ENCODE measurements at places on chromosomes 1 and 21.
A peak's percentile ranks its signal among the peaks of the same experiment; 100 is the strongest.

GRCh38 chr1:33014464-33015163, 22.1 kb downstream of the AK2 start:
- no peak for DNase-seq

GRCh38 chr21:39400173-39400572, 45.4 kb downstream of the LCA5L start:
- no peak for DNase-seq

GRCh38 chr1:204204944-204205343, 8.7 kb upstream of the KISS1 start:
- no peak for DNase-seq

- DNase-seq = no peak
Measured at GRCh38 chr21:36851121-36851520, 115.3 kb downstream of the HLCS start.

GRCh38 chr1:81703756-81704463, 96.8 kb upstream of the ADGRL2 start:
- DNase-seq = no peak

DNA sequence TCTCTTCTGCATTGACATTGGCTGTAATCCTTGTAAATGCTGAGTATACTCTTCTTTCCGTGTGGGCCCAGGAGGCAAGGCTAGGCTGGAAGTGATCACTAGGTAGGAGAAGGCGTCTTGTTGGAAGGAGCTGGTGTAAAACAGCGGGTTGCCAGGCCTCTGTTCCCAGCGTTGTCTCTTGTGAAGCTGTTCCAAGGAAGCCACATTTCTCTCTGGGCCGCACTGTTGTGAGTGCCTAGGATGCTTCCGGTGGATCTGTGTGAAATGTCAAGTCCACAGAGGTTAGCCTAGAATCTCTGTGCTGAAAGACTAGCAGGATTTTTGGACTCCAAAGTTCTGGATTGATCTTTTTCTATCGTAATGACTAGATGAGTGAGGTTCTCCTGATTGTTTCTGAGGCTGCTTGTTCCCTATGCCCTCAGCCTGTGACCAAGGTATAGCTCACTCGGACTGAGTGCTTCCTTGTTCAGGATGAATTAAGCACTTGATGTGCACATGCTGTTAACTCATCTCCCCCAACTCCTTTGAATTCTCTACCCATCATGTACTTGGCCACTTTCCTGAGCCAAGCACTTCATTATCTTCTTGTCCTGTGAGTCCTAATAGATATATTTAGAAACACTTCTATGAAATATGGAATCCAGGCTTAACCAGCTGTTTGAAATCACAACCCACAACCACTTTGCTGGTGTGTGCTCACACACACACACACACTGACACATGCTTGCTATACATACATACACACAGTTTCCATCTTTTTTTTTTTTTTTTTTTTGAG, 63.3 kb downstream of the PBX1 start:
- no peak for DNase-seq

- no peak for DNase-seq
Measured at GRCh38 chr21:28938726-28939125, 54.0 kb downstream of the LTN1 start.

GRCh38 chr1:36911561-36912364, 122.6 kb downstream of the GRIK3 start:
- DNase-seq = no peak

GRCh38 chr1:174197547-174197946, 38.2 kb downstream of the RABGAP1L start:
- no peak for DNase-seq

DNA sequence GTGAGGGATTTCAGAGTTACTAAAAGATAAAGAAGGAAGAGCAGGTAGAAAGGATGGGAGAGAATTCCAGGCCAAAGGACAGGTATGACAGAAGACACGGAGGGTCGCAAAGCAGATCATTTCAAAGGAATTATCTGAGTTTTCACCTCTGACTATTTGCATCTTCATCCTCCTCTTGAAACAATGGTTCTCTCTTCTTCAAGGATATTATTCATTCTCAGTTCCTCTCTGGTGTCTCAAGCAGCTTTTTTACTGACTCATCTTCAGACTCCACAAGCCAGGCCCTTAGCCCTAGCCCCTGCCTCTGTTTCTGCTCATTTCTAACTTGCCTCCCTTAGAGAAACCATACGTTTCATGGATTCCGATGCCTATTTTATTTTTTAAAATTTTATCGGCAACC, 15.0 kb downstream of the DDX59 start:
- DNase-seq = no peak

GRCh38 chr21:42348762-42349161, 2.0 kb downstream of the TFF2 start:
- no peak for DNase-seq

DNA sequence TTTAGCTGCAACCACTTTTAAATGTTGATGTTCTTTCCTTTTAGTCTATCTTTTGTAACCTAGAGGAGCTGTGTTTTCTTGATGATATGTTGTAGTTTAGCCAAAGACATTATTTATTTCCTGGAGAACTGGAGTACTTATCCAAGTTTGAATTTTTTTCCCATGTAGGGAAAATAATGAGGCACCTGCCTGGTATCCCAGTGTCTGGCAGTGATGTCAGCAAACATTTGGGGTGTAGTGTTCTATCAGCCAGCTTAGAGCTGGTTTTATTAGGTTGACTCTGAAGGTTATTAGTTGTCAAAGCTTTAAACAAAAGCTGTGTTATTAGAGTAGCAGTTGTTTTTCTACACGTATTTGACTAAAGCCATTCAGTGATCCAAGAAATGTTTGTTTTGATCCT, 3.2 kb downstream of the CTPS1 start:
- no peak for DNase-seq

GRCh38 chr21:42708107-42708506, 54.7 kb downstream of the PDE9A start:
- DNase-seq = no peak

DNA sequence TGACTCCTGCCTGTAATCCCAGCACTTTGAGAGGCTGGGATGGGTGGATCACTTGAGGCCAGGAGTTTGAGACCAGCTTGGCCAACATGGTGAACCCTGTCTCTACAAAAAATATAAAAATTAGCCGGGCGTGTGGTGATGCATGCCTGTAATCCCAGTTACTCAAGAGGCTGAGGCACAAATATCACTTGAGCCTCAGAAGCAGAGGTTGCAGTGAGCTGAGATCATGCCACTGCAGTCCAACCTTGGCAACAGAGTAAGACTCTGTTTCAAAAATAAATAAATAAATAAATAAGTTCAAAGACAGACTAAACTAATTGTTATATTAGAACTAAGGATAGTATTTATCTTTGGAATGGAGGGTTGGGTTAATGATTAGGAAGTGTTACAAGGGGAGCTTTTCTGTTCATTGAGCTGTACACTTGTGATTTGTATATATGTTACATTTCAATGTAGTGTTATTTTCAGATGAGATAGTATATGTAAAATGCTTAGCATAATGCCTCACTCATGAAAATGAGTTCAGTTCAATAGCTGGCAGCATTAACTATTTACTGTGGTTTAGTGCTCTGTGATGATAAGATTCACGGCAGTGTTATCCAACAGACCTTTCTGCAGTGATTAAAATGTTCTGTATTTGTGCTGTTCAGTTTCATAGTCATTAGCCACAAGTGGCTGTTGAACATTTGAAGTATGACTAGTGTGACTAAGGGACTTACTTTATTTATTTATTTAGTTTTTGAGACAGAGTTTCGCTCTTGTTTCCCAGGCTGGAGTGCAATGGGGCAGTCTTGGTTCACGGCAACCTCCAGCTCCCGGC, 47.7 kb downstream of the OSBPL9 start:
- no peak for DNase-seq

DNA sequence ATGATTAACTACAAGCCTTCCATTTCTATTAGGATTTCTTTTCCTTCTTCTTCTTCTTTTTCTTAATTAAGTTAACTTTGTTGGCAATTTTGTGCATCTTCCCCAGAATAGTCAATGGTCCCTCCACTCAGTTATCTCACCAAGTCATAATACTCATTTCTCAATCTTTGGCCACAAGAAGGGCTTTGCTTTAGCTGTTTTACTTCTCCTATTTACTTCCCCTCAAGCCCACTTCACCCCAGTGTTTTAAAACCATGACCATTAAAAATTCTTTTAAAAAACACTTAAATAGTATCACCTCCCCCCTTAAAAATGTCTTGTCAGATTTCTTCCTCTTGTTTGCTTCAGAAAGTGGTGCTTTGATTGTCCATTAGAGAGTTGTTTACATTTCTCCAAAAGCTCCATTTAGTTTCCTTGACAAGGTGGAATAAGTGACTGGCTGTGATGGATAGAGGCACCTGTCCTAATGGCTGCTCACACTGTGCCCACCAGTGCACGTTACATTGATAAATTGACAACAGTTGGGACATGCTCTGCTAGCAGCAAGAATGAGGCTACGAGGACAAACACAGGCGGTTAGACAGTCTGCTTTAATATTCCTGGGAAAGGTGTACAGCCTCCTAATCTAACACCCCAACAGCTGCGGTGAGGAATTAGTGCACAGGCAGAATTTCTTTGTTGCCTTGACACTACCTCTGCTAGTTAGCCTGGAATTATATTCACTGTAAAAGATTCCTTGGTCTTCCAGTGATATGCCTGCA, 354.7 kb downstream of the LMO4 start:
- no peak for DNase-seq

GRCh38 chr21:29295066-29295650, 3.6 kb upstream of the BACH1 start:
- peak; percentile 9 for DNase-seq

DNA sequence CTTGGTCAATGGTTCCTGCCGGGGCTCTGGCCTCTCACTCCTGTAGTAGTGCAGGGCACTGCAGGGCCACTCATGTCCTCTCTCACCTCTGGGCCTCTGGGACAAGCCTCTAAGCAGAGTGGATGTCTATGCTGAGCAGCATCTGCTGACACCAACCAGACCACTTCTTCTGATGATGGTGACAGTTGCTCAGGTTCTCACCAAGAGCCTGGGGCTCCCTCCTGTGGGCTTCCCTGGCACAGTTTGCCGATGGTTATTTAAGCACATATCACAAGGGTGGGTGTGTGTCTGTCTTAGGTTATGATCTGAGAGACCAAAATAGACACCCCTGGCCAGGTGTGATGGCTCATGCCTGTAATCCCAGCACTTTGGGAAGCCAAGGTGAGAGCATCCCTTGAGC, 17.4 kb upstream of the GPR137B start:
- no peak for DNase-seq

- DNase-seq = no peak
Measured at GRCh38 chr1:223524930-223525451, 131.8 kb downstream of the CCDC185 start.

DNA sequence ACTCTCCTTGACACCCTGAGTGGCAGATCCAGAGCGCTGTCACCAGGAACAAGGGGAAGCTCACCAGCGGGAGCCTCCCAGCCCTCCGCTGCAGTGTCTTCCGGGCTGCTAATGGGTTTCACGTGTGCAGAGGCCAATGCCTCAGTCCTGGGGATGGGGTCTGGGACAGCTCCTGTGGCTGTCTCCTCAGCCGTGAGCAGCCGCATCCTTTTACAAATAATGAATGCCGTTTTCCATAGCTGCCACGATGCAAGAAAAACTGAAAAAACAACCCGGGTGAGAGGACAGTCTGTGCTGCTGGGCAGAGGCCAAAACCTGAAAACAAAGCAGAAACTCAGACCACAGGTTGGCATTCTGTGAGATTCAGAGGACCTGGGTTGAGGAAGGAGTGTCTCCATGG, 212.2 kb upstream of the RAB4A start:
- no peak for DNase-seq

Measured in activated CD4-positive, CD25-positive, alpha-beta regulatory T cell (primary cell).